ENCODE measurements at places on chromosomes 3 and 15. TPM values are rescaled to one million over a fixed set of nuclear protein-coding genes. Genes with fewer than 3 reads are reported as not detected.

Gene CELSR3
- total RNA-seq = 3.8 TPM

Gene FETUB
- total RNA-seq = 1.9 TPM

Gene RTP4
- 0.26 TPM for total RNA-seq

DNA sequence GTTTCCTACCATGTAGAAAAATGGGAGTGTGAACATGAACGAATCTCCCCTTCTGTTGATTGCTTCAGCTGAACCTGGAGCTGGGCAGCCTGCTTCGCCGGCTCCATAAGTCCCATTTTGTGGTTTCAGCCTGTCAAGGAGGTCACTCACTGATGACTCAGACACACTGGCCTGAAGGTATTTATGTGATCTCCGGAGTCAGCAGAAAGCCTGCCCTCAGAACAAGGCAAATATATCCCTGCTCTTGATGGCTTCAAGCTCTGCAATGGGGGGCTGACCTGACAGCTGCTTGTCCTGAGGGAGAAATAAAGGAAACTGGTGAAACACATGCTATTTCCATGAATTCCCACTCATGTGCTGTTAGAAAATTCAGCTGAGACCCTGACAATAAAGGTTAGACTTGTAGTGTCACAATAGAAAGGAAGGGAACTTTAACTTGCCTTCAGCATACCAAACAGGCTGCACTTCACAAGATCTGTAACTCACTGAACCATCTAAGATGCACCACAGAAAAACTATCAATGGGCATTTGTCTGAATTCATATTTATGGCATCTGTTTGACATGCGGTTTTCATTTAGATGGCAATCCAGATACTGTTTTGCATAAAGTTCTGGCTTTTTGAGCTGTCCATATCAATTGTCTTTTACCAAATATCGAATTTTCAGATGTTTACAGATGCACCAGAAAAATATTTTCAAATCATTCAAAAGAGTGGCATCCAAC lies 282.0 kb upstream of the VEPH1 start:
- DNase-seq = peak; percentile 96

DNA sequence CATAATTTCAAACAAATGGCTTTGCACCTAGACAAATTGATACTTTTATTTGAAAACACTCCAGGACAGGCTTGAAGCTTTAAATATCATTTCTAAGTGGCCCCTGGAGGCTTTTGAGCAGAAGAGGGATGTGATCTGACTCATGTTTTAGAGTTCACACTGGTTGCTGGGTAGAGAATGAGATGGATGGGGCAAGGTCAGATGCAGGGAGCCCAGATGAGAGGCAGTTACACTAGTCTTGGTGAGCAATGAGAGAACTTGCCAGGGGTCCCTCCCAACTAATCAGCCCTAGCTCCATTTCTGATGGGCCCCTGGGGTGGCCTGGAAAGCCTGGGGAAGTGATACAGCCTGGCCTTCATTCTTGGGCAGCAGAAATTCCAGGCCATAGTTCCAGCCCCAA lies 190.4 kb downstream of the MEGF11 start:
- no peak for DNase-seq

- peak; percentile 38 for DNase-seq
These were observed 8.5 kb downstream of the NR2F2 start for GRCh38 chr15:96338766-96339618.

Gene LRRC31
- not detected for total RNA-seq

GRCh38 chr3:138861798-138862197 lies 27.1 kb upstream of the PIK3CB start:
- peak; percentile 94 for DNase-seq

All from HT1080 (cell line).